ENCODE measurements at places on chromosomes 11 and 22.

- no peak for DNase-seq
These were observed 24.6 kb downstream of the LMO1 start for GRCh38 chr11:8239040-8239439.

- no peak for DNase-seq
These were observed 74.2 kb upstream of the ZBED5 start for GRCh38 chr11:10931761-10932670.

GRCh38 chr11:78230161-78230877, 41.6 kb downstream of the USP35 start:
- DNase-seq = no peak

- DNase-seq = no peak
These were observed 37.5 kb upstream of the STK33 start for GRCh38 chr11:8631395-8632118.

DNA sequence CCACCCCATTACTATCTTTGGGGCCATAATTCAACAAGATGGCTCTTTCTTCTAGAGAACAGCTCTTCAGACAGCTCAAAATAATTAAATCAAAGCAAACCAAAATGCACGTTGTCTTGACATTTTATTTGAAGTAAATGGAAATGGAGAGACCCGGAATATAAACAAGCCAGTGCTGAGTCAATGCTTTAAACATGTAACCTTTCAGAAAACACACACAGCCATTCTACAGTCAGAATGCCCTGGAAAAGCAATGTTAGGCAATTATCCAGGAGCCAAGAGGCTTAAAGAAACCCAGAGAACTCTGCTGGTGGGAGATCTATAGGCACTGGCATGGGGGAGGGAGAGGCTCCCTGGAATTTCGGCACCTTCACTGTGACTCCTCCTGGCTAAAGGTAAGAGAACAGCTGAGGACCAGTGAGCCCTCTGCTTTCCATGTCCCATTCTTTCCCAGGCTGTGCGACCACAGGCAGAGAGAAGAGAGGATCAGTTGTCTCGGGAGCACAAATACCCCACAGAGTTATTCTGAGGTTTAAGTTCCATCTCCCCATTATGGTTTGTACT, 254.0 kb upstream of the CCDC90B start:
- DNase-seq = no peak

GRCh38 chr11:92053216-92053615, 171.4 kb upstream of the FAT3 start:
- no peak for DNase-seq

- DNase-seq = no peak
These were observed 22.8 kb downstream of the TCP11L1 start for GRCh38 chr11:33062137-33062536.

DNA sequence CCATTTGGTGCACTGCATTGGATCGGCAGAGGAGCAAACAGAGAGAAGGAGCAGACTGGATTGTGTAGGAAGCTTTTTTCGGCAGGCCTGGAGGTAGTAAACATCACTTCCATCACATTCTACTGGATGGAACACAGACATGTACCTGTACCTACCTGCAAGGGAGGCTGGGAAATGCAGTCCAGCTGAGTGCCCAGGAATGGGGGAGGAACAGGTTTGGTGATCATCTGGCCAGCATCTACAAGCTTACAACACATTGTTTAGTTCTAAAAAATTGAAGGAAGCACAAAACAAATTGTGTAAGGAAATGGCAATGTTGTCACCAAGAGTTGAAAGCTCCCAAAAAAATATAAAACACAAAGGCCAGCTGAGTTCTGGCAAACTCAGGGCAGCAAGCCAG, 19.1 kb downstream of the SMIM38 start:
- no peak for DNase-seq

- DNase-seq = peak; percentile 77
These were observed 17.5 kb downstream of the MACROD1 start for GRCh38 chr11:64148226-64148916.

DNA sequence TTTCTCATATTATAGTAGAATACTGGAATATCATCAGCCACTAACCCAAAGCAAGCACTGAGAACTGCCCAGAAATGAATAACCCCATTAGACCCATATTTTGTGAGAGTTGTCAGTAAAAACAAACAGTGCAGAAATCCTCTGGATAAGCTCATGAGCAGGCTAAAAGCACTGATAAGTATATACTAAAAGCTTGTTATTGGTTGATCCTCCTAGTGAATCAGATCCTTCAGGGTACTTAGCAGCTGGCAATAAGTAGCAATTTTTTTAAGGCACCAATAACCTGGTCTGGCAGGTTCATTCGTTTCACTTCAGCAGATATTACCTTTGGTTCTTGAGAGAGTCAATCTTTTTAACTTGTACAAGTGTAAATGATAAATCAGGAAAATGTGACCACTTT, 1.2 kb downstream of the NOX4 start:
- no peak for DNase-seq

GRCh38 chr22:40857309-40857855, 434 bp downstream of the XPNPEP3 start:
- no peak for DNase-seq

DNA sequence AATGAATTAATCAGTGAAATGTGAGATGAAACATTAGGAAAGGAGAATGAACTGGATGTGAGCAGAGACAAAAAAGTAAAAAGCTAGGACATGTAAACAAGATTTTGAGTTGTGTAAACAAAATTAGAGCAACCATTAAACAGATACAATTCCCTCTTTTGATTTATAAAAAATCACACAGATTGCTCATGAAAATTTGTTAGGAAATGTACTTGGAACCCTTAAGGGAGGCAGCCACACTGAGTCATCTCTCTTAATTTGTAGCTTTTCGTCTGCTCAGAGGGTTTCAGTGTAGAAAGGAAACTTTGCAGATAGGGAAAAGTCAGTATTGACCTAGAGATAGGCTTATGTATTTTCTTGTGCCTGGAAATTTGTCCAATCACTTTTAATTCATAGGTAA, 49.6 kb upstream of the ME3 start:
- no peak for DNase-seq

DNA sequence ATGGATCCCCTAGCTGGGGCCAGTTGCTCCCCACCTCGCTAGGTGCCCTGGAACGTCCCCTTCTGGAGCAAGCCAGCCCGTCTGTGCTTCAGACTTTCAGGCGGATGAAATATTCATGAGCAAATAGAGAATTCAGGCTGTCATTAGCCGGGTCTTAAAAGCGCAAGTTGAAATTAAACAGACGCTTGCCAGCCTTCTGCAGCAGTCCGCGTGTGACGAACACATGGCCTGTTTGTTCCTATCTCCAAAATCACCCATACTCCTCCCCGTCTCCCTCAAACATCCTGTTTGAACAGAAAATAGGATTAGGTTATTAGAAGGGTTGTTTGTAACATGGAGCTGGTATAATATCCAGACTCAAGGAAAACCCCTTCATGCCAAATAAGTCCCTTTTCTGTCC, 38.7 kb downstream of the MYO18B start:
- DNase-seq = no peak

- DNase-seq = peak; percentile 71
These were observed 1.1 kb upstream of the CD248 start for GRCh38 chr11:66317723-66318599.

DNA sequence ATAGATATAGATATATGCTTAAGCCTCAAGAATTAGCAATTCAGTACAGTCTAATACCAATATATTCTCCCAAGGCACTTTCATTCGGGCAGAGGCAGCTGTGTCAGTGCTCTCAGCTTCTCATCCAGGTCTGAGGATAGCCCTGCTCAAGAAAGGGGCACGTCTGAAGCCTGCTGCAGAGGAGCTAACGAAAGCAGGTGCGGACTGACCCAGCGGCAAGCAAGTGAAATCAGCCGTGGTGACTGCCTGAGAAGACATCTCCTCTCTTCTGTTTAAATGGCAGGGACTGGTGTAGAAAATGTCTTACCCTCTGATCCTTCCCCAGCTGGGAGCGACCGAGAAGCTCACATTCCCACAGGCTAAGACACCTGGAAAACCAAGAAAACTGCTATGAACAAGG, 468.6 kb downstream of the BRD1 start:
- no peak for DNase-seq

- DNase-seq = no peak
These were observed 362.7 kb upstream of the DDI1 start for GRCh38 chr11:103673773-103674172.

- DNase-seq = no peak
These were observed 2.4 kb downstream of the SMARCB1 start for GRCh38 chr22:23789121-23789520.

GRCh38 chr11:36048496-36049247, 104.8 kb downstream of the LDLRAD3 start:
- no peak for DNase-seq

DNA sequence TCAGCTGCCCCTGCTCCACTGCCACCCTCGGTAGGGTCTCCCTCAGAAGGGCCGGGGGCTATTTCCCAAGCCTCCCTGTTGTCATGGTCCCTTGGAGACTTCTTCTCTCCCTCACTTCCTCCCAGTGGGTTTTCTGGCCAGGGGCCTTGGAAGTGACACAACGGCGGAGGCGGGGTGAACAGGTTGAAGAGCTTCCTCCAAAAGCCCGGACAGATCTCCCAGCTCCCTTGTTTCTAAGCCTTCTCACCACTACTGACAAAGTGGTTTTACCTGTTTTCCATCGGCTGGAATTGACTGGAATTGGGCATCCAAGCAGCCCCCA, 14.5 kb downstream of the MYH9 start:
- peak; percentile 20 for DNase-seq

- peak; percentile 81 for DNase-seq
These were observed 2.4 kb upstream of the IFITM2 start for GRCh38 chr11:304915-305843.

- DNase-seq = no peak
These were observed 45.0 kb downstream of the TEAD1 start for GRCh38 chr11:12719221-12719620.

All from CD4-positive, alpha-beta T cell treated with Interleukin-10 for 1 hour (primary cell).